ENCODE measurements at places on chromosomes 3 and 15.
A peak's percentile ranks its signal among the peaks of the same experiment; 100 is the strongest.

GRCh38 chr3:135141160-135141559 is 346.1 kb downstream of the EPHB1 start:
- no peak for DNase-seq

- no peak for DNase-seq
Measured at GRCh38 chr15:30979457-30979856, 12.0 kb downstream of the MTMR10 start.

- no peak for DNase-seq
Measured at GRCh38 chr15:33209575-33210481, 15.3 kb upstream of the FMN1 start.

- DNase-seq, result no peak
Measured at GRCh38 chr3:160754371-160754854, 1.6 kb upstream of the PPM1L start.

- DNase-seq, result no peak
Measured at GRCh38 chr3:187044867-187045552, 94.3 kb downstream of the RPL39L start.

- no peak for DNase-seq
Measured at GRCh38 chr3:189530822-189531221, 100.4 kb upstream of the TP63 start.

DNA sequence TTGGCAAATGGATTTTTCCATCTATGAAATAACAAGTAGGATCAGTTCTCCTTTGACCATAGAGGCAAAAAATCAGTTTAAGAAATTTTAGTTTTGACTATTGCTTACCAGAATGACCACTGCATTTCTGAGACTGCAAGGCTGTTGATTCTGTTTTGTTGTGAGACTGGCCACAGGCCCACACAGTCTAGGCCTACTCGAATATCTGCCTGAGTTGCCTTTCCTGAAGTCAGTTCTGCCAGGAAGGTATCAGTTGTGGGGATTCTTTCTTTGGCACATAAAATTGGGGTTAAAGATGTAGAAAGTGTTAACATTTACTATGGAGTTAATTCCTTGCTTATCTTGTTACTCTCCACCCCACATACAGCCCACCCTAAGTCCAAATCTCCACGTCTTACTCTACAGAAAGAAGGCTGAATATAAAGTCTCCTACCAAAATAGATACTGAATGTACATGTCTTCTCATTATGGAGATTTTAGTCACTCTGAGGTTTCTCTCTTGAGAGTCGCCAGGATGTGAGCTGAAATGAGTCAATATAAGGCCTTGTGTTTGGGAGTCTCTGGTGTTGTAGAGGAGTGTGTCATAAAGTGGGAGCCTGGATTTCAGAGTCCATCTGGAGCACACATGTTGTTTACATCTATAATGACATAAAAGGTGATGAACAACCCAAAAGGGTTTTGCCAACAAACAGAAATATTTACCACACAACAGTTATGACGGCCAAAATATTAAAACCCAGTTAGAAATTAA is 45.0 kb upstream of the WWTR1 start:
- DNase-seq, result no peak

GRCh38 chr3:9107738-9108137 is 141.7 kb downstream of the SRGAP3 start:
- DNase-seq, result no peak

DNA sequence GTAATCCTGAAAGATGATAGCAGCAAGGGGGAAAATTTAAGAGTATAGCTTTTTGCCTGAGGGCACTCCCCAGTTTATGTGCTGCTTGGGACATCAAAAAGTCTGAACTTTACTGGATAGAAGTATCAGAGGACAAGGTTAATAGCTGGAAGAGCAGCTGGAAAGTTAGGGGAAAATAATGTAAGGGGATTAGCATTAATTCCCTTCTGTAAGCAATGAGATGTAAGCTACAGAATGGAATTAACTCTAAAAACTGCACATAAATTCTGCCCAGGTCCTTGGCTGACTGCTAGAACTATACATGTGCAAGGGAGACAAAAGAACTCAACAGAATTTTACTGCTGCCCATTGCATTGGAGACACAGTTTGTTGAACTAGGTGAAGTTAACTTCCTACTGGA is 55.6 kb downstream of the ATP11B start:
- no peak for DNase-seq

GRCh38 chr3:195212749-195213375 is 58.1 kb downstream of the XXYLT1 start:
- DNase-seq, result no peak

GRCh38 chr15:80846031-80846815 is 67.1 kb downstream of the CEMIP start:
- DNase-seq, result no peak

- no peak for DNase-seq
Measured at GRCh38 chr3:30628901-30629590, 22.6 kb downstream of the TGFBR2 start.

GRCh38 chr3:136343446-136343845 is 93.3 kb downstream of the PCCB start:
- DNase-seq, result no peak

DNA sequence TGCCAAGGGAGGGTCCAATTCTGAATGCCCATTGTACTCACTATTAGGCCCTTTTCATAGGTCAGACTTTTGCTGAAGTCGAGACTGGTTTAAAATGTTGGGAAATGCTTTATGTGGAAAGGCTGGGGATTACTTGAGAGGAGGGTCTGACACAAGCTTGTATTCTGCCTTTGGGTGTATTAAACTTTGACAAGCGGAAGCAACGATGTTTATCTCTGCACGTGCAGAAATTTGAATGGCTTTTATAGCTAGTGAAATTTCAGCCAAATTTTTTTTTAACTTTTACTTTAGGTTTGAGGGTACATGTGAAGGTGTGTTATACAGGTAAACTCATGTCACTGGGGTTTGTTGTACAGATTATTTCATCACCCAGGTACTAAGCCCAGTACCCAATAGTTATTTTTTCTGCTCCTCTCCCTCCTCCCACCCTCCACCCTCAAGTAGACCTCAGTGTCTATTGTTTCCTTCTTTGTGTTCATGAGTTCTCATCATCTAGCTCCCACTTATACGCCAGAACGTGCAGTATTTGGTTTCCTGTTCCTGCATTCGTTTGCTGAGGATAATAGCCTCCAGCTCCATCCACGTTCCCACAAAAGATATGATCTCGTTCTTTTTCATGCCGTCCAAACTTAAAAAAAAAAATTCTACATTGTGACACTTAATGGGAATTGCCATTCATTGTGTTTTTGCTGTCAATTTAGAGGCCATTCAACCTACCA is 223.0 kb upstream of the BHLHE40 start:
- DNase-seq, result no peak

DNA sequence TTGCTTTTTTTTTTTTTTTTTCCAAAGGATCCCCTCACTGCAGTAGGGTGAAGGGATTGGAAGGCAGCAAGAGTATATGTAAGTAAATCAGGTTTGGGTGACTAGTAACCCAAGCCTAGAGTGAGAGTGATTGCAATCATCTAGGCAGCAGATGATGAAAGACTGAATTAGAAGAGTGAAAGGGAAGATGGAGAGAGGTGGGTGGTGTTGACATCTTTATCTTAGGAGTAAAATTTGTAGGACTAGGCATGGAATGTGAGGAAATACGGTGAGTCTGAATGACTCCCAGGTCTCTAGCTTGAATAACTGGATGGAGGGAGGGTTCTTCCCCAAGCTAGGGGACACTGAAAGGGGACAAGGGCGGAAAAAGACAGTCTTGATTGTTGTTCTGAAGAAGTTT is 63.4 kb downstream of the TPRG1 start:
- DNase-seq, result no peak

DNA sequence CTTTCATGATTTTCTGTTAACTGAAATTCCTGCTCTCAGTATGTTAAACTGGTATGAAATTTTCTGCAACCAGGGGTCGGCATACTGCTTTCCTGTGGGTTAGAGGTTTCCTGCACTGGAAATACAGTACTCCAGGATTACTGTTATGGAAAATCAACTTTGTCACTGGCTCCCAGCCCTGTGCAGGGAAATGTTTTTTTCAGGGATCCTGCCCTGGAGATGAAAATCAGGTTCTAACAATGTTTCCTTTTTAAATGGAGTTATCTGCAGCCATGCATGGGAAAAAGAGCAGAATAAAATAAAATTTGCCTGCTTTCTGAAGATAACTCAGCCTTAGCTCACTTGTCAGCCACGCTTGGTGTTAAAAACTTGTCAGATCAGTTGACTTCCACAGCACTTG is 220.4 kb downstream of the IL5RA start:
- no peak for DNase-seq

GRCh38 chr3:125594581-125595011 is 701 bp downstream of the OSBPL11 start:
- DNase-seq, result no peak

DNA sequence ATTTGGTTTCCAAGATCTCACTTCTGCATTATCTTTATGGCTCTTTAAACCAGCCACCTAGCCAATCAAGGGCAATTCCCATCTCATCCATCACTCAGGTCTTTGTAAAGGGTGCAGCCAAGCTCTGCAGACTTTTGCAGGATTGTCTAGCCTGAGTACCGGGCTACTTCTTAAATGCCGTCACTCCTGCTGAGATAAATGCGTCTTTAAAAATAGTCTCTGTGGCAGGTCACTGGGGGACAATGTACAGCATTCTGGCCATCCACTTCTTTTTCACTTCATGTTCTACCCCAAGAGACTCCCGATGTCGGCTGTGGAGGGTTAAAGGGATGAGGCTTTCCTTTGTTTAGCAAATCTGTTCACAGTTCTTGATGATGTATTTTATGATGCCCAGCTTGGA is 194.7 kb downstream of the SV2B start:
- DNase-seq, result no peak

DNA sequence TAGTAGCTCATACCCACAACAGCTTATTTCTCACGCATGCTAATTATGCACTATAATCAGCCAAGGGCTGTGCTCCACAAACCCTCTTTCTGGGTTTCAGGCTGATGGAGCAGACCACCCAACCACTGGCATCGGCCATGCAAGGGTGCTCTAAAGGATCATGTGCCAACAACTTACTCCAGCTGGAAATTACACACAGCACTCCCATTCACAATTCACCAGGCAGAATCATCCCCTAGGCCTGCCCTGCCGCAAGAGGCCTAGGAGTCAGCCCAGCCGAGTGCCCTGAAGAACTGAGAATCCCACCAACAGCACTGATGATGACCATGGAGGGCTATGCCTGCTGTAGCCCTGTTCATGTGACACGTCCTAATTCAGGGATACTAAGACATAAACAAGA is 216.2 kb upstream of the CHRNA7 start:
- no peak for DNase-seq

DNA sequence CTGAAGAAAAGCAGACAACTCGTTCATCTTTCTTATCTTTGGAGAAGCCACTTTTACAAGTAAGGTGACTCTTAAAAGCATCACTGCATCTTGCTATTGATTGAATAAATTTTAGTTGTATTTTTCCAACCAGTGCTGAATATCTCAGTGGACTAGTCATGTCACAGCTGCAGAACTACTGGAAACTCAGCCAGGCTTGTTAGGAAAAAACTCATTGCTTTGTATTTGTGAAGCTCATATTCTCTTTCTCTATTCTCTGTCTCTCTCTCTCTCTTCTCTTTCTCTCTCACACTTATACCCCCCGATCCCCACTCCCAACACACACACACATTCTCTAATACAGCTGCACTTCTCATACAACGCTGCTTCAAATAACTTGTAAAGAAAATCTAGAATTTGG is 104.3 kb downstream of the WDR76 start:
- DNase-seq, result no peak

- no peak for DNase-seq
Measured at GRCh38 chr3:23950293-23950692, 5.2 kb downstream of the NR1D2 start.

GRCh38 chr3:27311400-27311799 is 57.8 kb downstream of the NEK10 start:
- no peak for DNase-seq

GRCh38 chr3:188690064-188690463 is 481.7 kb upstream of the TPRG1 start:
- no peak for DNase-seq

DNA sequence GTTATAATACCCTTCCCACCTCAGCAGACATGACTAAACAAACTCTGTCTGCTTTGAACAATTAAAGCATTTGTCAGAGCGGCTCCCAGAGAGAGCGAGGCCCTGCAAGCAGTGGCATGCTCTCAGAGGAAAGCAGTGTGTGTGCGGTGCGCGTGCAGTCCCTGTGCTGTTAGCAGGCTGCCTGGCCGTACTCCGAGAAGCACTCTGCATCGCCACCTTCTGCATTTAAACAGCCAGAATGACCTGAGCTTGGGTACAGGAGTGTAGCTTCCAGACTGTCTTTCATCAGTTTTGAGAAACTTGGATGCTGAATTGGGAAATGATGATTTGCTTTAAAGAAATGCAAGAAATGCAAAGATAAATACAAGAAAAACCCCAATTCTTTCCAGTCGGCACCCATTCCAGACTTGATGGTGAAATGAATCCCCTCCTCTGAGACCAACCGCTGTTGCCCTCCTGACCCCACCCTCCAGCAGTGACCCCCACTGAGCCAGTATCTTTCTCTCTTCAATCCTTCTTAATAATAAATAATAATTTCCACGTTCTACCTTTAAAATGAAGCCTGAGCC is 113.5 kb downstream of the VGLL4 start:
- DNase-seq, result no peak

DNA sequence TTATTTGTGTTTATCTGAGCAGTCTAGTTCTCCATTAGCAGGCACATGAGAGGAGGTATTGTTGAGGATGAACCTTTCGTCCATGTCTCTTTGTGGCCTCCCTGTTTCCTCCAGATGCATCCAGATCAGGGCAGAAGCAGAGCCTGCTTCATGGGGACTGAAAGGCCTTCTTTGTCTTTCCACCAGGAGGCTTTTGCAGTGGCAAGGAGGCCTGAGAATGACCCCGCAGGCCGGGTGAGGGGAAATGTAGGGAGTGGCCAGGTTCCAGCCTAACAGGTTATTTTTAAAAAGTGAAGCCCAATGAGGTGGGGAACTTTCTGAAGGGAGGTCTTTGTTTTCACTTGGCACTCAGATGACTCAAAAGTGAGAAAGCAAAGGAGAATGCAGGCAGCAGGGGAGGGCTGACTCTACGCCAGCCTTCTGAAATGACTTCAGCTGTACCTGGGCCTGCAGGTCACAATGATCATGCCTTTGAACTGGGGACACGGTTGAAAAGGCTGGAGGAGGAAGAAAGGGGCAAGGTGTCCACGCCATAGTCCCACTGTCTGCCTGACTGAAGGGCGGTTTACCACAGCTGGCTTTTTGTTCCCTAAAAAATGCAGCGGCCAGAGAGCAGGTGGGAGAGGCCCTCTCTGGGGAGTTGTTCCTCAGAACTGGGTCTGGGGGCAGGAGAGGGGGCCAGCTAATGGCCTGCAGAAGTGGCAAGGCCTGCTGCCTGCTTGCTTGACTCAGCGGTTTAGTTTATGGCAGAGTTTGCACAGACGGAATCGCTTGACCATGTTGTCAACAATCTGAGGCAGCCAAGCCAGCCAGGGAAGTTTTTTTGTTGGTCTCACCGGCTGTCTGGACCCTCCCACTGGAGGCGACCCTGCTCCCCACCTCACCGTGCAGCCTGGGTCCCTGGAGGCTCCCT is 28.7 kb downstream of the CMTM7 start:
- peak; percentile 58 for DNase-seq

DNA sequence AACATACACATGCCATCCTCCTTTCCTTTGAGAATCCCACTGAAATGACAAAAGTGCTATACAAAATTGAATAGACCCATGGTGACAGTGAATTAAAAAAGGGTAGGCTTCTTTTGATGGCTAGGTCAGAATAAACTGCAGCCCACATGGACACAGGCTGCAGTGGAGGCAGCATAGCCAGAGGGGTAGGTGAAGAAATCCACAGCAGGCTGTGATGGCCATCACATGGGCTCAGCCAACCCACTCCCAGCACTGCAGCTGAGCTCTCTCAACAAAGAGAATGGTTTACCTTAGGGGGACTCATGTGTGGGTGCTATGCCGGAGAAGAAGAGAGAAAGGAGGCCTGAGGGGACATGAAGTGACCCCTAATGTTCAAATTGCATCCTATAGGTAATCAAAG is 331.1 kb downstream of the CHST2 start:
- DNase-seq, result no peak
